IMR-90 (cell line): ENCODE measurements at places on chromosomes 1 and 21. TPM values are rescaled to one million over a fixed set of nuclear protein-coding genes. Genes with fewer than 3 reads are reported as not detected.

DNASE2B gene
- total RNA-seq = not detected in 2 replicates

S100A12 gene
- total RNA-seq = not detected in 2 replicates

CAMSAP2 gene
- 29.4 and 43.0 TPM in 2 replicates for total RNA-seq

GRCh38 chr1:34140011-34140676, 24.9 kb downstream of the CSMD2 start:
- H3K36me3 ChIP-seq = no peaks in the 10 kb centered on the region
- H3K27me3 ChIP-seq = no peaks in the 10 kb centered on the region
- DNase-seq = no peak
- H3K27ac ChIP-seq = no peak overlapping the region
- H3K4me1 ChIP-seq = no peaks in the 10 kb centered on the region
- H3K4me3 ChIP-seq = no peak overlapping the region

- H3K27me3 ChIP-seq = peaks cover 39% of the 10 kb centered on the region
- H3K36me3 ChIP-seq = no peaks in the 10 kb centered on the region
- no peak overlapping the region for H3K27ac ChIP-seq
- no peak overlapping the region for H3K4me3 ChIP-seq
- DNase-seq = peak; percentile 11
- no peaks in the 10 kb centered on the region for H3K4me1 ChIP-seq
These were observed 6.0 kb upstream of the PLA2G2C start for GRCh38 chr1:20192364-20192763.

GRCh38 chr1:239170828-239171227, 215.5 kb upstream of the CHRM3 start:
- H3K36me3 ChIP-seq = no peaks in the 10 kb centered on the region
- no peak for DNase-seq
- H3K4me1 ChIP-seq = no peaks in the 10 kb centered on the region
- no peaks in the 10 kb centered on the region for H3K27me3 ChIP-seq

DNA sequence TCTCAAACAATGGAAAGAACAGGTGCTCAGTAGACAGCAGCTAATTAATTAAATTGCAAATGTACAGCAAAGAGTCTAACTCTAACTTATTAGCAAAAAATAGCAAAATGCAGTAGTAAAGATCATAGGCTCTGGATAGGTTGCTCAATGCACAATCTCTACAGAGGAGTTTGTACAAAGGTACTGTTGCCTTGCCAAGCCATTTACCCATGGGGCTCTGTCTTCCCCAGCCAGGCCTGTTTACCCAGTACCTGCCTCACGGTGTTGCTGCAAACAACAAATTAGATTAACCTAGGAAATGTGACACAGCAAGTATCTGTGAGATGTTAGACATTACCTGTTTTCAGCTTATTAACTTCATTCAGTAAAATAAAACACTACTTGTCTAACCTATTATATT, 222.0 kb downstream of the DENND1B start:
- H3K4me3 ChIP-seq = no peak overlapping the region
- no peaks in the 10 kb centered on the region for H3K27me3 ChIP-seq

- no peak overlapping the region for H3K4me3 ChIP-seq
- no peak overlapping the region for H3K27ac ChIP-seq
- H3K36me3 ChIP-seq = no peaks in the 10 kb centered on the region
- no peaks in the 10 kb centered on the region for H3K27me3 ChIP-seq
- no peak for DNase-seq
These were observed 41.3 kb downstream of the HMCN1 start for GRCh38 chr1:185775501-185775900.

- H3K27me3 ChIP-seq = no peaks in the 10 kb centered on the region
- H3K4me1 ChIP-seq = peaks cover 10% of the 10 kb centered on the region
- no peak overlapping the region for H3K4me3 ChIP-seq
- DNase-seq = no peak
- H3K27ac ChIP-seq = 0 out of 2 replicates have a peak overlapping the region, but pooled peaks have one; percentile 22
These were observed 10.6 kb downstream of the CD160 start for GRCh38 chr1:145729666-145730436.
